ENCODE measurements at places on chromosomes 6 and 20. TPM values are rescaled to one million over a fixed set of nuclear protein-coding genes. Genes with fewer than 3 reads are reported as not detected.

The ILRUN gene
- total RNA-seq, result 85.3 TPM

The GPR63 gene
- total RNA-seq, result 0.32 TPM

The CASS4 gene
- total RNA-seq, result 3.1 TPM

The ELOVL4 gene
- 0.58 TPM for total RNA-seq

The PBOV1 gene
- total RNA-seq, result not detected

The LPIN3 gene
- total RNA-seq, result 49.8 TPM

The XKR7 gene
- total RNA-seq, result not detected

The MYL9 gene
- 518 TPM for total RNA-seq

The FAM110A gene
- total RNA-seq, result 3.7 TPM

The PNPLA1 gene
- 0.32 TPM for total RNA-seq

The FAM120B gene
- 27.8 TPM for total RNA-seq

The TSPYL4 gene
- 8.5 TPM for total RNA-seq

The CCDC28A gene
- 9.1 TPM for total RNA-seq

The TNFRSF6B gene
- 4.7 TPM for total RNA-seq

The SUPT3H gene
- total RNA-seq, result 5.0 TPM

The VSTM2L gene
- total RNA-seq, result 0.93 TPM

The GNAS-AS1 gene
- total RNA-seq, result 0.42 TPM

The C6orf58 gene
- not detected for total RNA-seq
